ENCODE measurements at places on chromosomes 1 and 21. TPM values are rescaled to one million over a fixed set of nuclear protein-coding genes. Genes with fewer than 3 reads are reported as not detected.

GRCh38 chr1:205374210-205375078 lies 17.7 kb upstream of the KLHDC8A start:
- no peak overlapping the region for H3K27ac ChIP-seq
- peaks cover 21% of the 10 kb centered on the region for H3K4me1 ChIP-seq
- no peak for DNase-seq

DNA sequence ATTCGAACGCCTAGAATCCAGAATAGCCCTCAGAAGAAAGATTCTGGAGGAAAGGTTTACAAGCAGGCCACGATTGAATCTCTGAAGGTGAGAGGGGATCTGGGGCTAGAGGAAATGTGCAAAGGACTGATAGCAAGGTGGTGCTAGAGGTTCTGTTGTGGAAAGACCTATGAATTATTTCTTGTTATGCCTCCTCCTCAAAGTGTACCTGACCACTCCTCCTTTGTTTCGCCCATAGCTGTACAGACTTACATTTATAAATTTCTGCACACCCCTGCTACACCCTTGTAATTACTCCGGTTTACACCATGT lies 986 bp downstream of the TCEANC2 start:
- no peak for DNase-seq
- H3K4me1 ChIP-seq = no peaks in the 10 kb centered on the region
- H3K27me3 ChIP-seq = no peaks in the 10 kb centered on the region
- H3K36me3 ChIP-seq = no peaks in the 10 kb centered on the region

- no peaks in the 10 kb centered on the region for H3K27me3 ChIP-seq
- no peak overlapping the region for H3K27ac ChIP-seq
- no peaks in the 10 kb centered on the region for H3K36me3 ChIP-seq
- no peaks in the 10 kb centered on the region for H3K4me1 ChIP-seq
These were observed 436.8 kb downstream of the KIF26B start for GRCh38 chr1:245591346-245592188.

DNA sequence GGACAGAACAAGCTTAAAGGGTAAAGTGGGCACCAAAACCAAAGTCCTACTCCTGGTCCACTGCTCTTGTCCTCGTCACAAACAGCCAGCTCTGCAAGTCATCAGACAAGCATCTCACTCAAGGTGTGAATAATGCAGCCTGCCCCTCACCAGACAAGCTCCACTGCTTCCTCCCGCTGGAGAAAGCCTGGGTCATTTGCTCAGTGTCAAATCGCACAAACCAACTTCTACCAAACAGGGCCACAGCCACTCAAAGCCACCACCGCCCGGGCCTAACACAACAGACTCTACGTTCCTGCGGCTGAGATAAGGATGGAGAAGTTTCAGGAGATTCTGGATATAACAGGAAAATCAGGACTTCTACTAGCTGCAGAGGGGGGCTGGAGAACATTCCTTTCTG lies 3.3 kb downstream of the SSBP3 start:
- DNase-seq = no peak
- H3K36me3 ChIP-seq = peaks cover 58% of the 10 kb centered on the region
- H3K4me1 ChIP-seq = peaks cover under 1% of the 10 kb centered on the region
- no peak overlapping the region for H3K27ac ChIP-seq

GRCh38 chr1:98422816-98423215 lies 238.7 kb upstream of the SNX7 start:
- no peaks in the 10 kb centered on the region for H3K36me3 ChIP-seq
- no peaks in the 10 kb centered on the region for H3K27me3 ChIP-seq
- no peak overlapping the region for H3K27ac ChIP-seq

- H3K4me3 ChIP-seq = no peak overlapping the region
- no peak for DNase-seq
- no peak overlapping the region for H3K27ac ChIP-seq
- H3K36me3 ChIP-seq = no peaks in the 10 kb centered on the region
These were observed 38.6 kb downstream of the GADD45A start for GRCh38 chr1:67723620-67724019.

- no peaks in the 10 kb centered on the region for H3K27me3 ChIP-seq
- H3K4me1 ChIP-seq = no peaks in the 10 kb centered on the region
- peaks cover 11% of the 10 kb centered on the region for H3K36me3 ChIP-seq
- no peak overlapping the region for H3K4me3 ChIP-seq
- no peak for DNase-seq
These were observed 22.0 kb upstream of the BLACAT1 start for GRCh38 chr1:205477759-205478247.

GRCh38 chr1:143699115-143699514 lies 272.7 kb downstream of the FAM72C start:
- H3K27me3 ChIP-seq = no peaks in the 10 kb centered on the region
- no peaks in the 10 kb centered on the region for H3K4me1 ChIP-seq
- H3K4me3 ChIP-seq = no peak overlapping the region
- no peak overlapping the region for H3K27ac ChIP-seq
- no peak for DNase-seq
- H3K36me3 ChIP-seq = peaks cover 30% of the 10 kb centered on the region

- H3K4me3 ChIP-seq = no peak overlapping the region
- no peaks in the 10 kb centered on the region for H3K4me1 ChIP-seq
- no peak overlapping the region for H3K27ac ChIP-seq
- DNase-seq = no peak
- no peaks in the 10 kb centered on the region for H3K36me3 ChIP-seq
These were observed 19.1 kb downstream of the TMEM51 start for GRCh38 chr1:15172405-15173259.

GRCh38 chr1:199868777-199869176 lies 158.7 kb upstream of the NR5A2 start:
- no peak for DNase-seq
- peaks cover 2% of the 10 kb centered on the region for H3K4me1 ChIP-seq
- H3K27ac ChIP-seq = no peak overlapping the region
- no peaks in the 10 kb centered on the region for H3K36me3 ChIP-seq

DNA sequence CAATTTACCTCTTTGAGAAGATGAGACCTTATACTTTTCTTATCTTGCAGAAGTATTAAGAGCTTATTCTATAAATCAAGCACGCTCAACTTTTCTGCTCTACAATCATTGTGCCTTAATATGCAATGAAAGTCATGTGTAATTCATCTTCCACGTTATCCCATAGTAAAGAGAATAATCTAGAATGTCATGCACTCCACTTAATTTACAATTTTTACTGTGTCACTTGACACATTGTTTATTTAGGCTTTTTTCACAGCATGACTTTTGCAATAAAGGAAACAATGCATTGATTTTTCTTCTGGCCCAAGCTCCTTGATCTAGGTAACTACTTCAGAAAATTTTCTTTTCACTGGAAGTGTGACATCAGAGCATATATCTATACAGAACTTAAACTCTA lies 290.9 kb downstream of the HHIPL2 start:
- no peaks in the 10 kb centered on the region for H3K4me1 ChIP-seq
- no peak overlapping the region for H3K4me3 ChIP-seq
- no peaks in the 10 kb centered on the region for H3K36me3 ChIP-seq
- no peaks in the 10 kb centered on the region for H3K27me3 ChIP-seq

DNA sequence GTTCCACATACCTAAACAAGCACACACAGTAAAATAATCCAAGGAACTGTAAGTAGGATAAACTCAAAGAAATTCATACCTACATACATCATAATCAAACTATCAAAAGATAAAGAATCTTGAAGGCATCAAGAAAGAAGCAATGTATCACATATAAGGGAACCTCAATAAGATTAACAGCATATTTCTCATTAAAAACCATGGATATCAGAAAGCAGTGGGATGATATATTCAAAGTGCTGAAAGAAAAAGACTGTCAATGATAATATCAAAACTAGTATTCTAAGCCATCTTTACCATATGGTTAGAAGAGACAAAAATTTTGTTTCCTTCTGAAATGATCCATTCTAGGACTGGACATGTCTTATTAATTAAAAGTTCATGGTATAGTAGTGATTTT lies 37.1 kb upstream of the ADAM30 start:
- H3K36me3 ChIP-seq = peaks cover 42% of the 10 kb centered on the region
- no peaks in the 10 kb centered on the region for H3K4me1 ChIP-seq
- H3K4me3 ChIP-seq = no peak overlapping the region
- DNase-seq = no peak

- DNase-seq = no peak
- H3K4me3 ChIP-seq = no peak overlapping the region
- peaks cover 4% of the 10 kb centered on the region for H3K4me1 ChIP-seq
- no peaks in the 10 kb centered on the region for H3K27me3 ChIP-seq
- peaks cover 2% of the 10 kb centered on the region for H3K36me3 ChIP-seq
These were observed 43.4 kb upstream of the SLC2A1 start for GRCh38 chr1:43002116-43002515.

GRCh38 chr1:155301342-155301841 lies at the start of gene PKLR:
TSS of gene PKLR (minus strand) at chr1:155301438. CDS start at chr1:155301395, 43 bp downstream.
- no peak for DNase-seq
- no peaks in the 10 kb centered on the region for H3K36me3 ChIP-seq
- no peaks in the 10 kb centered on the region for H3K4me1 ChIP-seq
- H3K27me3 ChIP-seq = no peaks in the 10 kb centered on the region
- H3K4me3 ChIP-seq = no peak within 1 kb of the TSS

DNA sequence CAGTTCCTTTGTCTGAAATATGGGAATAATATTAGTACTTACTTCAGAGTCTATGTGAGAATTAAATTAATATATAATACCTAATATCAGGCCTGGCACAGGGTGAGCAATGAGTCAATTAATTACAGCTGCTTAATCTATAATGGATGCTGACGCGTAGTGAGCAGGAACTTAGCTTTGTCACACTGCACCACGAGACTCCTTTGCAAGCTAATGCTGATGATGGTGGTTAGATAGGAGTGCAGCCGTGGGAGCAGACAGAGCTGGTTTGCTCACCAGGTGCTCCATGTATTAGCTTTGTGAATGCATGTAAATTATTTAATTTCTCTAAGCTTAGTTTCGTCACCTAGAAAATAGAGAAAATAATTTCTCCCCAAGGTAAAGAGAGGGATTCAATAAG lies 35.1 kb downstream of the KCNJ15 start:
- H3K27ac ChIP-seq = no peak overlapping the region
- no peak for DNase-seq
- H3K4me1 ChIP-seq = no peaks in the 10 kb centered on the region
- H3K27me3 ChIP-seq = no peaks in the 10 kb centered on the region

DNA sequence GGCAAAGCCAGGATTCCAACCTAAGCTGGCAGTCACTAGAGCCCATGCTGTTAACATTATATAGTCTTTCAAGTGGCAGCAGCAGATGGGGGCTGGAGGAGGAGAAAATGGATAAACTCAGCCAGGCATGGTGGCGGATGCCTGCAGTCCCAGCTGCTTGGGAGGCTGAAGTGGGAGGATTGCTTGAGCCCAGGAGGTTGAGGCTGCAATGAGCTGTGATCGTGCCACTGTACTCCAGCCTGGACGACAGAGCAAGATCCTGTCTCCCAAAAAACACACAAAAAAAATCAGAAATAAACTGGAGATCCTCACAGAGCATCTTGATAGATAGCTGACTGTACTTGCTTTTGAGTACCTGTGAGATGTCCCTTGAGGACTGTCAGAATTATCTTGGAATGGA lies 13.4 kb upstream of the WDR26 start:
- DNase-seq = no peak
- no peak overlapping the region for H3K4me3 ChIP-seq
- H3K27ac ChIP-seq = no peak overlapping the region

DNA sequence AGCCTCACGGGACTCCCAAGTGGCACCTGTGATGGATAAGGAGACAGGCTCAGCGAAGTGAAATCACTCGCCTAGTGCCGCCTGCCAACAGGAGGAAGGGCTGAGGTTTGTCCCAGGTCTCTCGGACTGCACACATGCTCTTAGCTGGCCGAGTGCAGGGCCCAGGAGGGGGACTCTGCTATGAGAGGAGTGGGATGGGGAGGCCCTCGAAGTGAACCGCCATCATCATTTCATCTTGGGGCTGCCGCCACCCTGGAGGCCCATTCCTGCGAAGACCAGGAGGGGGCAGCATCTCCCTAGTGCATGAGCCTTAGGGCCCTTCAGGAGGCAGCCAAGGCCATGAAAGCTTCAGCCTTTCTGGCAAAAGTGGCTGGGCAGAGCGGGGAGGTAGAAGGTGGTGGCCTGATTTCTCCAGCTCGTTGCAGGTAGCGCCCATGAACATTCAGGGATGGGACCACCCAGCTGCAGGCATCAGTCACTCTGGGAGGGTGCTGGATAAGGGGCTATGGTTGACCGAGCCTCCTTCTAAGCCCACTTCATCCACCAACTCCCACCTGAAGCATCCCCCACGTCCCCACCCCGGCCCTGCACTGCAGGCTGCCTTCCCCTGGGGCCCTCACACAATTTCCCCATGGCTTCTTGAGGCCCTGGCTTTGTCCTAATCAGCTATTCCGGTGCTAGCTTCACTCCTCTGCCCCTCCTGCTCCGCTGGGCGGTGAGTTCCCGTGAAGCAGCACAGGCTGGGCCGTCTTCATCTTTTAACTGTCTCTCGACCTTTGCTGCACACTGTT lies 17.2 kb upstream of the RASSF5 start:
- peak; percentile 84 for DNase-seq
- no peaks in the 10 kb centered on the region for H3K36me3 ChIP-seq
- no peak overlapping the region for H3K27ac ChIP-seq
- no peaks in the 10 kb centered on the region for H3K27me3 ChIP-seq
- H3K4me1 ChIP-seq = no peaks in the 10 kb centered on the region
- H3K4me3 ChIP-seq = no peak overlapping the region

Gene LAMB3
- 0.26 TPM for total RNA-seq

Gene POU3F1
- 5.8 TPM for total RNA-seq

Gene RGS16
- 6.9 TPM for total RNA-seq

Gene ASAP3
- 25.9 TPM for total RNA-seq

Gene TEX38
- total RNA-seq = not detected

Gene SPRR2F
- not detected for total RNA-seq

Gene GIPC2
- 0.90 TPM for total RNA-seq

Gene PTBP2
- 67.4 TPM for total RNA-seq

Gene OSBPL9
- total RNA-seq = 69.0 TPM

Gene COL9A2
- 4.5 TPM for total RNA-seq
